Stimulated activated naive CD8-positive, alpha-beta T cell treated with anti-CD3 and anti-CD28 coated beads, Interleukin-15, Interleukin-2, amounts not matched to agents 100 U/mL and 50 U/mL, for 24 hours (primary cell): ENCODE measurements at places on chromosomes 2 and 18.

DNA sequence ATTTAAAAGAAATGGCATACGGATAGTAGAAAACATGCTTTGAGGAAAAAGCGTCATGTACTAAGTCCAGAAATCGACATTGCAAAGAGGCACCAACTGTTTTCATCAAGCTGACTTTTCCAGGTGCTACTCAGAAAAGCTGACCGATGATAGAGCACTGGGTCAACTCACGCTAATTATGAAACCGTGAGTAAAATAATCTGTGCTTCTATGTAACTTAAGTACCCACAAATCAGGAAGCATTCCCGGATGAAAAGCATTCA lies 353 bp upstream of the NUP35 start:
- no peak for DNase-seq

GRCh38 chr2:108323619-108324018 lies 34.9 kb downstream of the SULT1C2 start:
- DNase-seq, result no peak

DNA sequence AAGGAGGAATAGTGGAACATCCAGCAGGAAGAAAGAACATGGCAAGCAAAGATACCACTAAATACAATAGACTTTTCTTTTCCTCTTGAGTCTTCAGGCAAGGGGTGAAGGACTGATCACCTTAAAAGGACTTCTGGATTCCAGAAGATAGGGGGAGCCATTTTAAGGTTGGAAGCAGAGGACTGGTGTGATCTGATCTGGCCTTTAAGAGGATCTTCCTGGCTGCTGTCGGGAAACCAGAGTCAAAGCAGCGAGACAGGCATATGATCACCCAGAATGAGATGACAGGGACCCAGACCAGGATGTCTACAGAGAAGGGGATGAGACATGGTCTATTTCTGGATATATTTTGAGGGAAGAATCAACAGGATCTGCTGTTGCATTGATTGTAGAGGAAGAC lies 558.0 kb downstream of the STK39 start:
- no peak for DNase-seq

- no peak for DNase-seq
Observed at GRCh38 chr2:105827351-105828096, 82.8 kb downstream of the NCK2 start.

DNA sequence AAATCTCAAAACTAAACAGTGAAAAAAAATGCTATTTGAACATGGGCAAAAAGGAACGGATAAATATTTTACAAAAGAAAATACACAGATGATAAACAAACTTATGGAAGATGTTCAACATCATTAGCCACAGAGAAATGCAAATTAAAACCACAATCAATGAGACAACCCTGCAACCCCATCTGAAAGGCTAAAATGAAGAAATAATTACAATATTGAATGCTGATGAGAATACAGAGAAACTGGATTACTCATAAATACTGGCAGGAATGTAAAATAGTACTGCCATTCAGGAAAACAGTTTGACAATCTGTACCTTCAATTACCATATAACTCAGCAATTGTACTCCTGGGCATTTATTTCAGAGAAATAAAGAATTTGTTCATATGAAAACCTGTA lies 193.1 kb upstream of the UBE2E3 start:
- DNase-seq, result no peak

GRCh38 chr2:102103284-102103683 lies 39.3 kb upstream of the IL1R1 start:
- DNase-seq, result no peak
